Suprapubic skin (tissue), 4 donors: ENCODE measurements at places on chromosomes 4 and X.

GRCh38 chr4:165440415-165441158 lies 61.8 kb downstream of the CPE start:
- no peaks in the 10 kb centered on the region for H3K36me3 ChIP-seq
- no peak overlapping the region for H3K27ac ChIP-seq
- H3K4me1 ChIP-seq = peaks cover 8% of the 10 kb centered on the region

- H3K4me1 ChIP-seq = no peaks in the 10 kb centered on the region
- no peaks in the 10 kb centered on the region for H3K36me3 ChIP-seq
- no peaks in the 10 kb centered on the region for H3K27me3 ChIP-seq
- DNase-seq = no peak
- H3K4me3 ChIP-seq = no peak overlapping the region
These were observed 276.9 kb upstream of the PCDH7 start for GRCh38 chr4:30443289-30443688.

DNA sequence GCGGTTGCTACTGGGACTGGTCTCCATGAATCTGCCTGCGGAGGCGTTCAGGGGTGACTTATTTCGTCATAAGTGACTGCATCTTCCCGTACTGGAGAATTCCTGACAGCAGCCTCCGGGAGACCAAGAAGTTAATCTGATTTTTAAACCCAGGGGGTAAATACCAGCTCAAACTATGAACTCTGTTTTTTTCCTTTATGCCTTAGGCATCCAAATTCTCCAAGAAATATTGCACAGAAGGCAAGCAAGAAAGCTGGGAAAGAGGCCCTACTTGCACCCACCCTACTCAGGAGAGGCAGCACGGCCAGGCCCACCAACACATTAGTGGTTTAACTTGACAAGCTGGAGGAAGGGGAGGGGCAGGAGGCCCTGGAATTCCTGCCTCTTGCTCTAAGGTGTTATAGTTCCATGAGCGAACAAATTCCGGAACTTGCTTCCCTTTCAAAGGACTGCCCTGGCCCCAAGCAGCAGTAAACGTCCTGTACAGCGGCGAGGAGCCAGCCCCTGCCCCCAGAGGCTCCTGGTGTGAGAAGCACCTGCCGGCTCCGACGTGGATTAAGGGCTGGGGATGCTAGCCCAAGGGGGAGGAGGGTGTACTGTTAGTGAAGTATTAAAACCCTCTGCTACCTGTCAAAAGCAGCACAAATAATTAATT lies 177.2 kb downstream of the AFAP1 start:
- H3K36me3 ChIP-seq = peaks cover 52% of the 10 kb centered on the region
- H3K27me3 ChIP-seq = no peaks in the 10 kb centered on the region
- peaks cover 4% of the 10 kb centered on the region for H3K4me1 ChIP-seq
- H3K4me3 ChIP-seq = no peak overlapping the region

- no peak overlapping the region for H3K27ac ChIP-seq
- H3K27me3 ChIP-seq = no peaks in the 10 kb centered on the region
- no peak for DNase-seq
- H3K4me1 ChIP-seq = no peaks in the 10 kb centered on the region
- no peaks in the 10 kb centered on the region for H3K36me3 ChIP-seq
- no peak overlapping the region for H3K4me3 ChIP-seq
These were observed 30.3 kb upstream of the TMSB15B start for GRCh38 chrX:103932133-103932532.

GRCh38 chr4:70538869-70539268 lies 20.5 kb downstream of the AMTN start:
- no peak overlapping the region for H3K4me3 ChIP-seq
- no peaks in the 10 kb centered on the region for H3K27me3 ChIP-seq
- no peak overlapping the region for H3K27ac ChIP-seq
- no peaks in the 10 kb centered on the region for H3K4me1 ChIP-seq
- no peaks in the 10 kb centered on the region for H3K36me3 ChIP-seq

DNA sequence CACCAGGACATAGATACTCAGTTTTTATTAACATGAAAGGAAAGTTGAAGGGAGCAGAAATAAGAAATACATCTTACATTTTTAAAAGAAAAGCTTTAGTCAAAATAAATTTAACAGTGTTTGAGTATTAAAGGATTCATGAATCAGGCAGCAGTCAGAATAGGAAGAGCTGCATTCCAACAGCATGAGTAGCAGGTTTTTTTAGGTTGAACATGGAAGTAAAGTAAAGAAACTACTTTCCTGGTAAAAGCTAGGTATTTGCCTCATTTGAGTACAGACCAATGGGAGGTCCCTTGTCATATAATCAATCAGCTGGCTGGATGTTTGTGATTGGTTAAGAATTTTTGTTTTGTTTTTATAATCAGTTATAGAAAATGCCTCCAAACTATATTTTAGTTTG lies 645.9 kb upstream of the INTU start:
- H3K36me3 ChIP-seq = no peaks in the 10 kb centered on the region
- H3K4me3 ChIP-seq = no peak overlapping the region
- H3K27me3 ChIP-seq = no peaks in the 10 kb centered on the region
- H3K4me1 ChIP-seq = no peaks in the 10 kb centered on the region

- no peak for DNase-seq
- no peaks in the 10 kb centered on the region for H3K4me1 ChIP-seq
- H3K27ac ChIP-seq = no peak overlapping the region
- H3K36me3 ChIP-seq = no peaks in the 10 kb centered on the region
- H3K4me3 ChIP-seq = no peak overlapping the region
These were observed 298.7 kb upstream of the CLNK start for GRCh38 chr4:10983268-10983667.

DNA sequence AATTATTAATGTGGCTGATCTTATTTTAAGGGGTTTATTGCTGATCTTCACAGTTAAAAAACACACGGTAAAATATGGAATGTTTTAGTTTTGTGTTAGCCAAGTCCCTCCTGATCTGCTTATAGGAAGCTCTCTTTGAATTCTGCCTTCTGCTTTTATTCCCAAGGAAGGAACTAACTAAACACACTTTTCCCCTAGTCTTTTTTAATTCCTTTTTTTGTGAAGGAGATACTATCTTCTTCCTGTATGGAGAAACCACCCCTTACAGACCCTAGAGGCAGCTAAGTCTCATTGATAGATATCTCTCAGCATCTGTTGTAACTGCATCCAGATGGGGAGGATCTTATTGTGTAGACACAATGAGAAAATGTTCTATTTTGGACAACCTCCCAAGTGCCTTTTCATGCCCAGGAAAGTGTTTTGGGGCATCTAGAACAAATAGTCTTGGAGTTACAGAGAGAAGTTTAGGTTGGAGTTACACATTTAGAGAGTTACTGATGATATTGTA lies 64.4 kb downstream of the AFF1 start:
- H3K4me1 ChIP-seq = peaks cover 23% of the 10 kb centered on the region
- DNase-seq = no peak
- no peak overlapping the region for H3K27ac ChIP-seq
- H3K4me3 ChIP-seq = no peak overlapping the region
- H3K36me3 ChIP-seq = no peaks in the 10 kb centered on the region
- no peaks in the 10 kb centered on the region for H3K27me3 ChIP-seq

- DNase-seq = no peak
- H3K27me3 ChIP-seq = peaks cover 90% of the 10 kb centered on the region
- no peaks in the 10 kb centered on the region for H3K36me3 ChIP-seq
These were observed 8.1 kb downstream of the POU4F2 start for GRCh38 chr4:146646593-146647325.

DNA sequence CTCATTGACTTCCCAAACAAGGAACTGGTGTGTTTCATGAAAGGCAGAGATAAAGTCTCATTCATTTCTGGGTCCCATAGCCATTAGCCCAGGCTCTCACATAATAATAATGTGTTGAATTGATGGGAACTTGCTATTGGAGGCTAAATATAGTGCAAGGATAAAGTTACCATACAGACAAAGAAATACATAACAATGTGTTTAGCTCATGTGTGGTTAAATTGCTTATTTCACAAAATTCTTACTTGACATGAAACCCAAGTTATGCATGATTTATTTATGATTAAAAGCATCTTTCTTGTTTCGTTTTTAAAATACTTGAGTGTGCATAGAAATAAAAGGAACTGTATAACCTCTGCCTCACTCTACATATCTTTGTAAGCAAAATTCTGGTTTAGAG lies 37.3 kb upstream of the LPAR4 start:
- H3K4me3 ChIP-seq = no peak overlapping the region
- no peaks in the 10 kb centered on the region for H3K27me3 ChIP-seq
- no peak for DNase-seq
- no peaks in the 10 kb centered on the region for H3K36me3 ChIP-seq
- no peaks in the 10 kb centered on the region for H3K4me1 ChIP-seq

- no peaks in the 10 kb centered on the region for H3K27me3 ChIP-seq
- H3K4me1 ChIP-seq = peaks cover 10% of the 10 kb centered on the region
- DNase-seq = no peak
- no peaks in the 10 kb centered on the region for H3K36me3 ChIP-seq
- no peak overlapping the region for H3K4me3 ChIP-seq
These were observed 14.7 kb downstream of the CHST7 start for GRCh38 chrX:46588263-46588662.

DNA sequence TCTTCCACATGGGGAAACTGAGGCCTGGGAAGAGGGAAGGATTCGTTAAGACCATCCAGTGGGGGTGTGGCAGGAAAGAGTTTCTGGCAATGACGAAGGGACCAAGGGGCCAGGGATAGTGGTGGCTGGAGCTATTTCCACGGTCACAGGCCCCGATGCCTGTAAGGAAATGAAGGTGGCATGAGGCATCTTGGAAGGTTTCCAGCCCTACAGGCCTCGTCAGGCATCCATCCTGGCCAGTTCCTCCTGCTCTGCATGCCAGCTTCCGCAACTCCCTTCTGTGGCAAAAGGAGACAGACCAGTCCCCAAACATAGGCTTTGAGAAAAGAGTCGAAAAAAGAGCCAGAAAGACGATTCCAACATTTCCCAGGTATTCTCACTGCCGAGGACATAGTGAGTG lies 9.2 kb upstream of the C4orf50 start:
- DNase-seq = no peak
- H3K27me3 ChIP-seq = peaks cover 16% of the 10 kb centered on the region

- H3K36me3 ChIP-seq = no peaks in the 10 kb centered on the region
- no peaks in the 10 kb centered on the region for H3K27me3 ChIP-seq
- no peaks in the 10 kb centered on the region for H3K4me1 ChIP-seq
- H3K27ac ChIP-seq = no peak overlapping the region
These were observed 180.3 kb upstream of the TENM3 start for GRCh38 chr4:182062936-182063335.

GRCh38 chr4:113311047-113311446 lies 261.6 kb downstream of the ANK2 start:
- no peak overlapping the region for H3K4me3 ChIP-seq
- H3K27me3 ChIP-seq = no peaks in the 10 kb centered on the region
- H3K4me1 ChIP-seq = peaks cover 2% of the 10 kb centered on the region
- DNase-seq = no peak

GRCh38 chrX:96798982-96799381 lies 84.7 kb upstream of the RPA4 start:
- DNase-seq = no peak
- no peaks in the 10 kb centered on the region for H3K27me3 ChIP-seq
- no peaks in the 10 kb centered on the region for H3K36me3 ChIP-seq
- H3K4me3 ChIP-seq = no peak overlapping the region
- no peaks in the 10 kb centered on the region for H3K4me1 ChIP-seq

DNA sequence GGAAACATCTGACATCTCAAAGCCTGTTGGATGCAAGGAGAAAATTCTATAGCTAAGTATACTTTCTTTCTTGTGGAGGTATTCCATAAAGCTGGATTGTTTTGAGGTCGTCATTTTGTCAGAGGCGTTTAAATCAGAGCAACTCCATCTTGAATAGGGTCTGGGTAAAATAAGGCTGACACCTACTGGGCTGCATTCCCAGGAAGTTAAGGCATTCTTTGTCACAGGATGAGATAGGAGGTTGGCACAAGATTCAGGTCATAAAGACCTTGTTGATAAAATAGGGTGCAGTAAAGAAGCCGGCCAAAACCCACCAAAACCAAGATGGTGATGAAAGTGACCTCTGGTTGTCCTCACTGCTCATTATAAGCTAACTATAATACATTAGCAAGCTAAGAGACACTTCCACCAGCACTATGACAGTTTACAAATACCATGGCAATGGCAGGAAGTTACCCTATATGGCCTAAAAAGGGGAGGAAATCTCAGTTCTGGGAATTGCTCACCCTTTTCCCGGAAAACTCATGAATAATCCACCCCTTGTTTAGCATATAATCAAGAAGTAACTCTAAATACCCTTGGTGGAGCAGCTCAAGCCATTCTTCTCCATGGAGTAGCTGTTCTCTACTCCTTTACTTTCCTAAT lies 11.9 kb downstream of the HSD17B13 start:
- H3K4me1 ChIP-seq = no peaks in the 10 kb centered on the region
- H3K27ac ChIP-seq = no peak overlapping the region
- H3K4me3 ChIP-seq = no peak overlapping the region

GRCh38 chr4:41174444-41174843 lies 39.9 kb downstream of the APBB2 start:
- H3K4me3 ChIP-seq = no peak overlapping the region
- no peaks in the 10 kb centered on the region for H3K36me3 ChIP-seq
- H3K4me1 ChIP-seq = peaks cover 37% of the 10 kb centered on the region
- no peak overlapping the region for H3K27ac ChIP-seq
- no peak for DNase-seq

GRCh38 chr4:139866276-139866962 lies 200.8 kb downstream of the MGST2 start:
- no peak overlapping the region for H3K27ac ChIP-seq
- no peaks in the 10 kb centered on the region for H3K36me3 ChIP-seq
- no peak for DNase-seq
- no peaks in the 10 kb centered on the region for H3K4me1 ChIP-seq
- no peaks in the 10 kb centered on the region for H3K27me3 ChIP-seq

DNA sequence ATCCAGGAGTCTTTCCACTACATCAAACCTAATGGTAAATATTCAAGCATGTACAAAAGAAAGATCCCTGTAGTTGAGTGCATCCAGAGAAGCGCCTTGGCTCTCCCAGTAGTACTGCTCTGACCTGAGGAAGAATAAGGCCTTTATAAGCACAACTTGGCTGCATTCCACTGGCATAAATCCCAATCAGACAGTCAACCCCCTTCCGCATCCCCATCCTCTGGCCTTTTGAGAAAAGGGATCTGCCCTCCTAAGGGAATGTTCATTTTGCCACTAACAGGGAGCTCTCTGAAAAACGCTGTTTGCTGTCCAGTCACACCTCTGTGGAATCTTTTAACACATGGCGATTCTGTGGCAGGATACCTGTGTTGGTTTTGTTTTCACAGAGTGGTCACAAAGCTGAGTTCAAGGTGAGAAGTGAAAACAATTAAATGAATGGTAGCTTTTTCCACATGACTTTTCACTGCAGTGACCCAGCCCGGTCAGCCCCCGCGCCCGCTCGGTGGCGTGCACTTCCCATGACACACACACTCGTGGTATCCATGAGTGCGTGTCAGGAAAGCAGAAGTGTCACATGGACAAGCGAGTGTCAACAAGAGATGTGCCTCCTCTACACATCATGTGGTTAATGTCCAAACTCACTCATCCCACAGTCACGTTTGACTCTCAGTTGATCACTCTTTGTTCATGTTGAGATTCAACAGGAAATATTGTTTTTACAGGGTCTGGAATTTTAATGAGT lies 112.2 kb upstream of the ENPP6 start:
- no peaks in the 10 kb centered on the region for H3K27me3 ChIP-seq
- no peaks in the 10 kb centered on the region for H3K36me3 ChIP-seq
- peak overlapping the region; percentile 81 for H3K27ac ChIP-seq
- H3K4me3 ChIP-seq = no peak overlapping the region
